ENCODE measurements at places on chromosomes 6 and 20.

DNA sequence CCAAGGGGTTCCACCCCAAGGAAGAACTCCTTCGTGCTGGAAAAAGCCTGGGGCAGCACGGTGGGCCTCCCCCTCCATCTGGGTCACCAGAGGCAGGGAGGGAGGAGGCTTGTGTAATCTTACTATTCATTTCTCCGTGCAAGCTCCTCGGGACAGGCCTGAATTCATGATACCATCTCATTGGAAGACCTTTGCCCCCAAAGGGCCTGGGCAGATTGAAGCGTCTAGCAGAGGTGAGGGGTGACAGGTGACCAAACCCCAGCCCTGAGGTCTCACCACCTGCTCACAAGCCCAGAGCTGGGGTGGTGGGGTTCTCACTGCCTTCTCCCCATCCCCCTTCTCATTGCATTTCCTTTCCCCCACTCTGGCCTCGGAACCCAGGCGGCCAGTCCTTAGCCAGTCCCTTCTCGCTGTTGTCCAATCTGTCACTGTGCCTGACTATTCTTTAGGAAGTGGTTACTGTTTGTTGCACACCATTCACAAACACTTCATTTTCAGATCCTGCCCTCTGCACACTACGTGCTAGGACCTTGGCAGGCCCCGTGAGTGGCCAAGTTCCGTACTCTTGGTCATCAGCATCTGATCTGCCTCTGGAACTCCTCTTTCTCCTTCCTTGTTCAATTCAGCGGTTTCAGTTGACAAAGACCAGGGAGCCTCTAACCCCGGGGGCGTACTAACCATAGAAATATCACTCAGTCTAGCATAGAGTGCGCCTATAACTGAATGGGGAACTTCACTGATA lies 137.1 kb downstream of the LY86 start:
- no peak for DNase-seq

DNA sequence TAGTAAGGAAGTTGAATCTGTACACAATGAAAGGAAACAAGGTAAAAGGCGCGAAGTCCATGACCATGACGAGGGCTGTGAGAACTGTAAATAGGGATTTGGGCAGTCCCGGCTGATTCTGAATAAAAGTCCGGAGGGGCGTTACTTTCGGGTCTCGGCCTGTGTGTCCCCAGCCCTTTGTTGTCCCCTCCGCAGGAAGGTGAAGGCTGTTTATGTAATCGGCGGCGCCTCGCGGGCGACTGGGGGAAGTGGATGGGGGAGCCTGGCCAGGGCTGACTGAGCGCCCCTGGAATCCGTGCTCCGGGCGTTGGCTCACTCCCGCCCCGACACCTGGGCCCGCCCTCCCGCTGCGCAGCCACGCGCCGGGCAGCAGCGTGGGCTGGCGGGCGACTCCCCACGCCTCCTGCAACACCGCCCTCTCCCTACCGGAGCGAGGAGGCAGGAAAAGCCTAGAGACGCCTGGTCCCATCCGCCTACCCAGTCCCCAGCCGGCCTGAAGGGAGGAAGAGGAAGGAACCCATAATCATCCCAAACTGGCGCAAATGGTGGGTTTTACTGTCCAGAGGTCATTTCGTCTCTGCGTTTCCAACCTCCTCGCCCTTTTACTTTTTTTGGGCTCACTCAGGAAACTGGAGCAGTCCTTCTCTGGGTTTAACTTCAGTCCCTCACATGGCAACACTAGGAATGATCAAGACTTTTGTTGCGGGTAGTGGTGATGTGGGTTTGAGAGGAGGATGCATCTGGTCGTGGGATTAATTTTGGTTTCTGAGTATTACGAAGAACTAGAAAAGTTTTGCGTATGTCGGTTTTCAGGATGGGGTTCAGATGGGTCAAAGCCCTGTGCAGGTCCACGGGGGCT lies 12.1 kb downstream of the TRIM31 start:
- DNase-seq: no peak

GRCh38 chr20:14497004-14497403 lies 159.6 kb upstream of the FLRT3 start:
- no peak for DNase-seq

- DNase-seq: no peak
Measured at GRCh38 chr6:3226042-3226441, 1.4 kb downstream of the TUBB2B start.

DNA sequence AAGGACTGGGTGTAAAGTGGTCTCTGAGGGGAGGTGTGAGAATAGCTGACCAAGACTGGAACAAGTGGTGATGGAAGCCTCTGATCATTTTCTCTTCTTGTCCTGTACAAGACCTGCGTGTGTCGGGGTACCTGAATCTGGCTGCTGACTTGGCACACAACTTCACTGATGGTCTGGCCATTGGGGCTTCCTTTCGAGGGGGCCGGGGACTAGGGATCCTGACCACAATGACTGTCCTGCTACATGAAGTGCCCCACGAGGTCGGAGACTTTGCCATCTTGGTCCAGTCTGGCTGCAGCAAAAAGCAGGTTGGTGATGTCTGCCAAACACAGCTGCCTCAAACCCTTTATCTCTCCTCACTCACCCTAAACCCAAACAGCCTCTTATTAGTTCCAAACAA lies 1.7 kb upstream of the HSD17B8 start:
- DNase-seq: no peak

DNA sequence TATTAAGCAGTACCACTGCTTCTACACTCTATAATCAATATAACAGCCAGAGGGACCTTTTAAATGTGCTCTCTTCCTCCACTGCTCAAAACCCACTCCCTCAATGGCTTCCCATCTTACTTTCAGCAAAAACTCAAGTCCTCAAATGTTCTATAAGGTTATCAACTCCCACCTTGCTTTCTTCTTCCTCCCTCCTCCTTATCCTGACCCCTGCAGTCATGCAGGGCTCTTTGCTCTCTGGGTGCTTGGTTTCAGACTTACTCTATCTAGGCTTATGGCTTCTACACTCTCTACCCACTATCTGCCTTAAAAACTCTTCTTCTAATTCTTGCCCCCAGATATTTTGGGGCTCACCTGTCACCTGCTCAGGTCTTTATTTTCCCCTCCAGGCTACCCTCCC lies 5.3 kb downstream of the ARHGAP18 start:
- DNase-seq: no peak

DNA sequence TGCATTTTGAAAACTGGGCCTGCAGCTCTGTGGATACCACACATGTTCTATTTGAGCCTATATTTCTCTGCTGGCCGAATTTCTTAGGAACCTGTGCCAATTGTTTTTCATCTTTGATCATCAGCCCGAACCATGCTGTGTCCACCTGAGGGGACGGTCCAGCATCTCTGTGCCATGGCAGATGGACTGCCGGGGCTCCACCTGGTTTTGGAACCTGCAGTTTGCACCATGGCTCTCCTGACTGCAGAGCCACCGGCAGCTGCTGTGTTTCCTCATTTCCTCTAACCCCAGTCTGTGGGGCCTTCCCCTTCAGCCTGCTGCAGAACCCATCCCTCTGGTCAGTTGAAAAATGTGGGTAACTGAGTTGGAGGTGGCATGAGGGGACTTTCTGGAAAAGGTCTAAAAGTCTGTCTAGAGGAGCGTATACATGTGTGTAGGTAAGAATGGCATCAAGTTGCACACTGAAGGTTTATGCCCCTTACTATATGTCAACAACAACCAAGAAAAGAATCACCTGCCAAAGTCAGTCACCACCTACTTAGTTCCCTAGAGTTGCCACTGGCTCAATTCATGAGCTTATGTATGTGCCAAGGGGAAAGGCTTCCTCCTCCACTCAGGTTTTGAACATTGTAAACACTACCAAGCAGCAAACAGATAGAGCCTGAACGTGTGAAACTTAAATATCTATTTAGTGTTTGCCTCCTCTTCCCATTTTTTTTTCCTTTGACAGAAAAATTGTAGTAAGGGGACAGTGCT lies 548.2 kb downstream of the PRKN start:
- no peak for DNase-seq

GRCh38 chr6:27422651-27423332 lies 34.2 kb downstream of the ZNF391 start:
- DNase-seq: no peak

DNA sequence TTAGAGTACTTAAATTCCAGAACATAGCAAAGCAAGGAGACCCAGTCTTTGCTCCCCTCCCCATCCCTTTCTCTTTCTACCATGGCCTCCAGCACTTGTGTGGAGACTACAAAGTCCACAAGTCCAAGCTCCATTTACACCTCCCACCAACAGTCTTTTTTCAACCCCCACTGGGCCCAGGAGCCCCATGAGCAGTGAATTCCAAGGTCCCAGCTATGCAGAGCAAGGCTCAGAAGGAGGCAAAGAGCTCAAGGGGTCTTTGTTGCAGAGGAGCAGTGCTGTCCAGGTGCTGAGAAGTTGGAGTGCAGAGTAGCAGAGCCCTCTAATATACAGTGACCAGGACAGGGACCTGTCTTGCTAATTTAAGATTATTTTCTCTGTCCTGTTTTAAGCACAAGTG lies 9.0 kb downstream of the PAK5 start:
- no peak for DNase-seq
